ENCODE measurements at places on chromosomes 4 and X. TPM values are rescaled to one million over a fixed set of nuclear protein-coding genes. Genes with fewer than 3 reads are reported as not detected.

- DNase-seq = no peak
Observed at GRCh38 chr4:111020961-111021360, 398.1 kb upstream of the PITX2 start.

DNA sequence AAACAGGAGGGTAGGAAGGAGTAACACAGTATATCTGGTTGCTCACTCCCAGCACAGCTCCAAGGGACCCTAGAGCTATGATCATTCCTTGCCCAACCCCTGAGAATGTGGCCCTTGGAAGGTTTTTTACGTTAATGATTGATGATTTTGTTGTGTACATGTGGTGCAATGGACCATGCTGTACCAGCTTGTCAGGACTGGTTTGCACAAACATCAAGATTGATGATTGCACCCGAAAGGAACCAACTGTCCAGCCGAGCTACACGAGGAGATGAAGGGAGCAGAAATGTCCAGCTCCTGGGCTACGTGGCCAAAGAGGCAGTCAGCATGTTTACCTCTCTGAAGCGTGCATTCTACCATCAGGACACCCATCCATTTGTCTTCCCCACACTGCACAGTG lies 83.2 kb upstream of the USP9X start:
- no peak for DNase-seq

- DNase-seq = peak; percentile 82
Observed at GRCh38 chr4:70930530-70931256, 28.5 kb downstream of the MOB1B start.

- DNase-seq = no peak
Observed at GRCh38 chr4:168019921-168020320, 72.4 kb upstream of the ANXA10 start.

DNA sequence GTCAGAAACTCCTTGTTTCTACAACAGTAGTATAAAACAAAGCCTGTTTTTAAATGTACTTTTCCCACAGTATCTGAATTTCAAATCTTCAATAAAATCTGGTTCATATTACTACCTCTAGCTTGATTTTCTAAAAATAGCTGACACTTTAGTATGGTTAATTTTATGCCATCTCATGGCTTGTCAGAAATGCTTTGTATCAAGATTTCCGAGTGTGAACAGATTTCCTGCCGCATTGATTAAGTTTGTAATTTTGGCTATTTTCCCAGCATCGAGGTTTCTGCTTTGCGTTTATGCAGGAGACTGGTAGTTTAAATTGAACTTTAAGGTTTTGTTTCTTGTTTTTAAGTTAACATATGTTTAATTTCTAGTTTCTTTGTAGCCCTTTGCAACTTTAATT lies 44.2 kb downstream of the CLCN3 start:
- no peak for DNase-seq

GRCh38 chrX:43753637-43754036 lies 97.5 kb downstream of the MAOA start:
- no peak for DNase-seq

DNA sequence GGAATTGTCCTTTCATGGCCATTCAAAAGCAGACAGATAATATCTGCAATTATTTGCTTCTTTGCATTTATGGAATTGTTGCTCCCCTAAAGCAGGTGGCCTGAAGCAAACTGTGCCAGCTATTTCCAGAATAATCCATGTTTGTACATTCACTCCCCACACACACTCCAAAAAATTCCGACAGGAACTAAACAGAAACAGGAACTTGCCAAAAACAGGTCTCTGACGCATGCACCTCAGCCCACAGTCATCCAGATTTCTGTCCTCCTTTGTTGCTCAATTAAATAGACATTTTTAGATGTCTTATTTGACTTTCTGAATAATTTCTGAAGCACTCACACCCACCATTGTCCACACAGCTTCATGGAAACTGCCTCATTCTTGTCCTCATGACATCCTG lies 71.5 kb upstream of the EDNRA start:
- DNase-seq = no peak

DNA sequence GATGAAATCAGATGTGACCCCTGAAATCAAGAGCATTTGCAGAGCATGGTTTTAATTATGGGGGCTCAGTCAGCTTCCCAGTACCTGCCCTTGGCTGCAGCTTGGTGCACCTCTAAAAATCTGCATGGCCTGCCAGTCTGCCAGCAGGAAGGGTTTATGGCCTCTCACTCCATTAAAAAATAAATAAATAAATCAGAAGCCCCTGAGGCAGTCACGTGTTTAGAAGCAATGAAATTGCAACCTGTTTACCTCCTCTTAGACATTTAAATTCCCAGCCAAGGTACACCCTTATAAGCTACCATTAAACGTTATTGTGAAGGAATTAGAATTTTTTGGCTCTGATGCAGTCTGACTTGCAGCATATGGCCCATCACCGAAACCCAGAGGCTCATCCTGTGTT lies 114.0 kb upstream of the LDB2 start:
- no peak for DNase-seq

DNA sequence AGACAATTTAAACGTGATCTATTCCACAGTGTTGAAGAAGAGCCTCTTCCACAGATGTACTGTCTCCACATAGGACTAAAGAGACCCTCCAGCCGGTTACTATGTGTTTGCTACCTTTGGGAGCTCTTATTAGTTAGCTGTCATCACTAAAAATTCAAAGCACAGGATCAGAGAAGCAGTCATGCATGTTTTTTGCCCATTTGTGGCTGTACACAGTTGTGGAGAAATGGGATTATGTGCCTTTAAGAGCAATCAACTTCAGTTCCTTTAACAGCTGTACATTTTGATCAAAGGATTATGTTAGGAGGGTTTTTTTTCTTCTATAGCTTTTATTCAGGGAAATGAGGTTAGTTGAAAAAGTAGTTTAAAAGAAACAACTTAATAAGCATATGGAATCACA lies 149.0 kb upstream of the SPOCK3 start:
- no peak for DNase-seq

- DNase-seq = no peak
Observed at GRCh38 chr4:95190751-95191436, 357.9 kb downstream of the UNC5C start.

DNA sequence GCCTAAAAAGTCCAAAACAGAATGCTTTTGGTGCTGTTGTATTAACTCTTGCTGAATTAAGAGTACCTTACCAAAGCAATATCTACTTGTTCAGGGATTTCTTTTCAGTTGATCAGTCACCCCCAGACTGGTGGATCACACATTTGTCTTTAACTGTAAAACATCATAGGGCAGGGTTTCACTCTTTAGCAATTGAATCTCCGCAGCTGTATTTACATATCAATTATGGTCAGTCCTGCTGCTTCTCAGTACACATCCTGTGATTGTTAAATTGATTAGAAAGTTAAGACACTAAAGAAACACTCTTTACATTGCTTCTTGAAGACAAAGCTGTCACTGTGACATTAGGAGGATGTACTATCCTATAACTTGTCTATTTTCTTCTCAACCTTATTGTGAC lies 277.1 kb upstream of the ADGRL3 start:
- DNase-seq = no peak

GRCh38 chr4:76306882-76307659 lies 538 bp downstream of the STBD1 start:
- DNase-seq = no peak

GRCh38 chr4:2254665-2255500 lies 7.0 kb downstream of the MXD4 start:
- no peak for DNase-seq

- no peak for DNase-seq
Observed at GRCh38 chrX:132412208-132412607, 76.6 kb downstream of the MBNL3 start.

DNA sequence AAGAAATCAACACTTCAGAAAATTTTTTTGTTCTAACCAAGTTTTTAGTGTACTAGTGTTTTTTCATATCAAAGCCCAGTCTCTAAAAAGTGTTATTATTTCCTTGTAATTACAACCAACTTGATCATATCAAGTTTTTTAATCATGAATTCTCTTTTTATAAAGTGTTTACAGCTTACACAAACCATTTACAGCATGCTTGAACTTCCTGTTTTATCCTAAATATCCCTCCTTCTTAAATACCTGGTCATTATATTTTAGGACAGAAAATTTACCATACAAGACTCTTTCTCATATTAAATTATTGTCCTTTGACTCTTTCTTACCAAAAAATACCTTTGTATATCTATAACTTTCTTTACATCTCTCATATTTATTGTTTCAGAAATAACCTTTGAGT lies 89.4 kb upstream of the NPY2R start:
- DNase-seq = no peak

- DNase-seq = no peak
Observed at GRCh38 chr4:2923668-2924173, 39.5 kb downstream of the NOP14 start.

DNA sequence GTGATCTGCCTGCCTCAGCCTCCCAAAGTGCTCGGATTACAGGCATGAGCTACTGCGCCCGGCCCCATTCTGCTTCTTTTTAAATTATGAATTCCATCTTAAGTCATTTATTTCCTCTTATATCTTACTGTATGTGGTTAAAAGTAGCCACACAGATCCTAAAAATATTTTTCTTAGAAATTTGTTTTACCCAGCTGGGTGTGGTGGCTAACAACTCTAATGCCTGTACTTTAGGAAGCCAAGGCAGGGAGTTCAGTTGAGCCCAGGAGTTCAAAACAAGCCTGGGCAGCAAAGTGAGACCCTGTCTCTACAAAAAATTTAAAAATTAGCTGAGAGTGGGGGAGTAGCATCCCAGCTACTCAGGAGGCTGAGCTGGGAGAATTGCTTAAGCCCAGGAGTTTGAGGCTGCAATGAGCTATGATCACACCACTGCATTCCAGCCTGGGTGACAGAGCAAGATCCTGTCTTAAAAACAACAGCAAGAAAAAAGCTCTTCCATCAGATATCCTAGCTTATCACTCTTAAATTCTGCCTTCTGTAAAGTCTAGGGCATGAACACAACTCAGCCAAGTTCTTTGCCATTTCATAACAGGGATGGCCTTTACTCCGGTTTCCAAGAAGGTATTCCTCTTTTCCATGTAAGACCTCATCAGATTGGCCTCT lies 15.1 kb upstream of the AFF1 start:
- DNase-seq = no peak

- no peak for DNase-seq
Observed at GRCh38 chr4:55868581-55869090, 15.2 kb downstream of the EXOC1 start.

DNA sequence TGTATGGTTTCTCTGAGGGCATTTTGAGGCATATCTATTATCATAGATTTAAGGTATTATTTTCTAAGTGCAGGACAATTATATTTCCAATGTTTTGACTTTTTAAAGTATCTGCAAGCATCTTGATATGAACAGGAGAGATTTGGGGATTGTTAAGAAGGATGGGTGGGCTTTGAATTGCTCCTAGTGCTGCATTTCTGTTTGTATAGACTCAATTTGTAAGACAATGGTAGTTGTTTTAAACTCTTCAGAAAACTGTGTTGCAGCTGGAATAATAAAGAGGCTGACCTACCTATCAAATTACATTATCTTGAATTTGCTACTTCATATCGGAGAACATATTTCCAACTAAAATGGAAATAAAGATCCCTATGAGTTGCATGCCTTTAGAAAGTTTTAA lies 570.3 kb downstream of the ADGRL3 start:
- DNase-seq = no peak

- no peak for DNase-seq
Observed at GRCh38 chrX:134646691-134647090, 11.6 kb downstream of the PLAC1 start.

DNA sequence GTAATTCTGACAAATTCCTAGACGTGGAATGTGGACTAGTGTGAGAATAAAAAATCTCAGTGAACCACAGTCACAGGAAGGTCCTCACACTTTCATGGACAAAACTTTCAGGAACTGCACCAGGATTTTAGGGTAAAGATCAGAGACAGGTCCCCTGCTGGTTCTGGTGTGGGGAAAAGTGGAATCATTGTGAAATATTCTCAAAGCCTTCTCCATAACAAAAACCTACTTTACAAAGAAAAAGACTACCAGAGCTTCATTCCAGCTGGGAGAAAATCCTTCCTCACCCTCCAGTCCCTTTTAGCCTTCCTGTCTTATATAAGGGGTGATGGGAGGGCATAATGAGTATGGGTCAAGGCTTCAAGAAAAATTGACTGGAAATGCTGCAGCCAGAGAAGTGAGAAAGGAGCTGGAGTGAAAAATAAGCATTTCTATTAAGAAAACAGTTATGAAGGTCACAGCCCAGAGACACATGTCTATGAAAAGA lies 325.8 kb downstream of the ARAP2 start:
- DNase-seq = no peak

DNA sequence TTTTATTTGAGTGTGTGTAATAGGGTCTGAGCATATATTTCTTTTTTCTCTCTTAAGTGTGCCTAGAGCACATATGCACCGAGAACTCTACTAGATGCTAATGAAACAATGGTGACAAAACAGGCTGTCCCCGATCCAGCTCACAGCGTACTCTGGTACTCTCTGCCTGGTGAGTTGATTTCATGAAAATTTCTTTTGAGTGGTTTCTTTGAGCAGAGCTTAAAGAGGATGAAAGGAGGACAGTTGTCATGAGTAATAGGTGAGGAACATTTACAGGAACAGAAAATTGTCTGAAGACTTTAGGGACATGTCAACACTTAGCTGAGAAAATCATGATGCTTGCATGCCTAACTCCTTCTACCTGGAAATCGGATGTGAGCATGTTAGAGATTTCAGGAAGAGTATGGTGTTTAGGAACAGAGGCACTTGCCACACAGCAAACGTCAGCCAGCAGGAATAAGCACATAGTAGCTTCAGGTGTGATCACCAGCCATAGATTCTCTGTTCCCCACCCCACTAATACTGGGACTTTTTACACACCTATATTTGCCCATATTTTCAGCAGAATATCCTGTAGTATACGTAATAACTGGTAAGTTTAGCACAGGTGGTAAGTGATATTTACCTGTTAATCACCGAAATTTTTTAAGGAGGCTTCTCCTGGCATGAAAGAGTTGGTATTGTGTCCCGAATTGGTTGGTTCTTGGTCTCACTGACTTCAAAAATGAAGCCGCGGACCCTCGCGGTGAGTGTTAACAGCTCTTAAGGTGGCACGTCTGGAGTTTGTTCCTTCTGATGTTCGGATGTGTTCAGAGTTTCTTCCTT lies 111.1 kb downstream of the ZNF330 start:
- DNase-seq = no peak

GRCh38 chr4:5973033-5973432 lies 45.2 kb downstream of the C4orf50 start:
- no peak for DNase-seq

IL1RAPL1 gene
- not detected for total RNA-seq

MAGEB17 gene
- not detected for total RNA-seq

LARP1B gene
- total RNA-seq = 45.9 TPM

CDS1 gene
- not detected for total RNA-seq

SLC6A14 gene
- total RNA-seq = not detected

MAGED4B gene
- not detected for total RNA-seq

GRID2 gene
- not detected for total RNA-seq

VSIG4 gene
- not detected for total RNA-seq

RBM3 gene
- 183 TPM for total RNA-seq

Measured in Karpas-422 (cell line).